Glutamatergic neuron (in vitro differentiated cells): ENCODE measurements at places on chromosomes 7 and 10.

DNA sequence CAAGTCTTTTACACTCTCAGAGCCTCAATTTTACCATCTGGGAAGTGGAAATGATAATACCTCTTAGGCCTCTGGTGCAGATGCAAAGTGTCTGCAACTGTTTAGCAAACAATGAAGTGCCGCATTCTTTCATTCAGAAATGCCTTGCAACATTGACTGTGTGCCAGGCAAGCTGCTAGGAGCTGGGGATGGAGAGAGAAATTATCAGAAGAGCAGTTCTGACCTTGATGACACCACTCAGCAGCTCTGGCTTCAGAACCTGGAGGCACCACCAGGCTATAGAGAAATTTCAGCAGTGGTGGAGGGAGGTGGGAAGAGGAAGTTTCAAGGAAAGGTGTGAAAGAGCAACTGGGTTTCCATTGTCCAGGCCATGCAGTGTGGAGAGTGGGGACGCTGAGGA is 78.1 kb upstream of the HABP2 start:
- no peak for DNase-seq

- DNase-seq: no peak
These were observed 438.9 kb downstream of the RPS24 start for GRCh38 chr10:78472551-78472890.

GRCh38 chr7:107581387-107582013 is 1.5 kb downstream of the BCAP29 start:
- DNase-seq: no peak

DNA sequence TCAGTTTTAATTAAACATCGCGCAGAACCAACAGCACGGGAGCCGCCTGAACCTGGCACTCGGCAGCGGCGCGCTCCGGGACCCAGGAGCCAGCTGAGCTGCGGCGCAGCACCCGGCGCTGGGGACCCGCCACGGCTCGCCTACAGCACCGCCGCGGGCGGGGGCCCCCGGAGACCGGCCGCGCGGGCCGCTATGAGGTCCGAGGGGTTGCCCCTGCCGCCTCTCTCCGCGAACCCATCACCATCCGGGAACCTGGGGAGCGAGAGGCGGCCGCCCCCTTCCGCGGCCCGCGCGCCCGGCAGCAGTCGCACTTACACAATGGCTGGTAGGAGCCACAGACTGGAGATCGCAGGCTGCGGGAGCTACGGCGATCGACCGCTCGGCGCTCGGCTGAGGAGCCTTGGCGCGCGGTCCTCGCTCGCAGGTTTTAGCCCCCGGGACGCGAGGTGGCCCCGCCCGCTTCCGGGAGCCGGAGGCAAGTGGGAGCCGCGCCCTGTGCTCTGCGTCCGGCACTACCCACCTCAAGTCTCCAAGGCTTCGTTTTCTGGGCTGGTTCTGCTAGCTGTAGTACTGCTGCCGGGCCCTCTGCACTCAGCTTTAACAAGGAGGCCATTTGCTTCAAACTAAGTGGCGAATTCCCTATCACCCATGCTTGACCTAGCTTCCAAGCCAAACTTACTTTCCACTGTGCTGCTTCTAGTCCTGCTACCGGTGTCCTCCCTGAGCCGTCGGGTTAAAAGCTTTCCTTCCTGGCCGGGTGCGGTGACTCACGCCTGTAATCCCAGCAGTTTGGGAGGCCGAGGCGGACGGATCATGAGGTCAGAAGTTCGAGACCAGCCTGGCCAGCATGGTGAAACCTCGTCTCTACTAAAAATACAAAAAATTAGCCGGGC is at the start of gene TPK1:
TPK1 (minus strand) TSS at position 402 of the 893 bp plus-strand sequence. CDS start 451 bp downstream, outside the sequence.
- DNase-seq: peak; percentile 90
